ENCODE measurements at places on chromosomes 3 and 15.

GRCh38 chr3:127265581-127265981, 22.3 kb downstream of the PRR20G start:
- no peak for DNase-seq

DNA sequence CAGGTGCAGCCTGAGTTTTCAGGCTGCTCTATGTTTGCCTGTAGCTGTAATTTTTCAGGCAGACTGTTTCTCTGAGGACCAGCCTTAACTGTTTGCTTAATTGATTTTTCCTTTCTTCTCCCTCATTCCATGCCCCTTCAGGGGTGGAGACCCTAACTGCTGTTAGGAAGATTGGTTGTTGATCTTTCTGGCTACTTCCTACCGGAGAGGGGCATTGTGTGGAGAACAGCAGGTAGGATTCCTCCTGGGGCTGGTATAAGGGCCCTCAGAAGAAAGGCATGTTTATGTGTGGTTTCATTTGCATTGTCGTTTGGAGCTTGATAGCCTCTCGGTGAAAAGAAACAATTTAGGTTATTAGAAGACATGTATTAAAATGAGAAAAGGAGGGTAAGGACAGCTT, 56.9 kb upstream of the GOLGA6L2 start:
- DNase-seq: no peak

GRCh38 chr15:38685686-38686339, 121.2 kb upstream of the RASGRP1 start:
- DNase-seq: no peak

GRCh38 chr3:186640473-186640818, 247 bp downstream of the FETUB start:
- DNase-seq: no peak

DNA sequence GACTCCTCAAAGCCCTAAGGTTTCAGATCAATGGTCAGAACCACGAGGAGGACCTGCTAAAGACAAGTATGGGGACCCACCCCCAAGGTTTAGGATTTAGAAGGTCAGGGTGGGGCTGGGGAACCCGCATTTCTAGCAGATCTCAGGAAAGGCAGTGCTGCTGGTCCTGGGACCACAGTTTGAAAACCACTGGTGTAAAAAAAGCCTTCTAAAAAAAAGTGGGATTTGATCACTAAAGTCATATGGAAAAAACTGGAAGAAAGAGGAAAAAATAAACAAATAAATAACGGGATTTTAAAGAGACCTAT, 832 bp downstream of the SLC41A3 start:
- DNase-seq: no peak

DNA sequence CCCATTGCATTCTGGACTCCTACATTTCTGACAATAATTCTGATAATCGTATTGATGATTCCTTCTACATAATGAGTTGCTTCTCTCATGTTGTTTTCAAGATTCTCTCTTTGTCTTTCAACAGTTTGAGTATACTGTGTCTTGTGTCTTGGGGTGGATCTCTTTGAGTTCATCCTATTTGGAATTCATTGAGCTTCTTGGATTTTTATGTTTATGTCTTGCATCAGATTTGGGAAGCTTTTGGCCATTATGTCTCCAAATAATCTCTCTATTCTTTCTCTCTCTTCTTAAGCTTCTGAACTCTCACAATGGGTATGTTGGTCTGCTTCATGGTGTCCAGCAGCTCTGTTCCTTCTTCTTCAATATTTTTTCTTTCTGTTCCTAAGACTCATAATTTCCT, 592.2 kb downstream of the FHIT start:
- DNase-seq: no peak

DNA sequence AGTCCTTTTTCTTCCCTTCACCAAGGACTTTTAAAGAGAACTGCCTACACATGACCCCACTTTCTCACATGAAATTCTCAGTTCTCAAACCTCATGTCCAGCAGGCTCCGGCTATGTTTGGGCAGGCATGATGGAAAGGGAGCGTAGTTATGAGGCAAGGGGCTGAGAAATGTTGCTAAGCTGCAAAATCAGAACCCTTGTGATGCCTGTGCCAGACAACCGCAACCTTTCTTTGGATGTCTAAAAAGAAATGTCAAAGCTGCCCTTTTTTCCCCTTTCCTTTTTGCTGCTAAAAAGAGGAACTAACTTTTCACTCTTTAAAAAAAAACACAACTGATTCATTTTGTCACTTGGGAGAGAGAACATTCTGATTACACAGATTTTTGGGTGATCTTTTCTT, 19.2 kb downstream of the GNB4 start:
- DNase-seq: no peak

DNA sequence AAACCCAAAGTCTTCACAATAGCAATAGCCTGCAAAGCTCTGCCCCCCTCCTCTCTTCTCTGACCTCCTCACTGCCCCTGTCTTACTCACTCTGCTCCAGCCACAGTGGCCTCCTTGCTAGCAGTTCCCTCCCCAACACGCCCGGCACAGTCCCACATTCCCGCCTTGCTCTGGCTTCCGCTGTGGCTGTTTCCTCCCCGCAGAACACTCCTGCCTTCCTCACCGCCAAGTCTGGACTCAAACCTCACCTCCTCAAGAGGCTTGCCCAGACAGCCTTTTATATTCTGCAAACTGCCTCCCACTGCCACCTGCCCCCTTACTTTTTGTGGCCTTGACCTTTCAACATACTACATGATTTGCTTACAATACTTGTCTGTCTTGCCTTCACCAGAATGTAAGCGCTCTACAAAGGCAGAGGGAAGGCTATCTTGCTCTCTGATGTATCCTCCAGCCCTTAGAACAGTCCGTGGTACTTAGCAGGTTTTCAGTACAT, 406 bp upstream of the MPI start:
- DNase-seq: no peak

DNA sequence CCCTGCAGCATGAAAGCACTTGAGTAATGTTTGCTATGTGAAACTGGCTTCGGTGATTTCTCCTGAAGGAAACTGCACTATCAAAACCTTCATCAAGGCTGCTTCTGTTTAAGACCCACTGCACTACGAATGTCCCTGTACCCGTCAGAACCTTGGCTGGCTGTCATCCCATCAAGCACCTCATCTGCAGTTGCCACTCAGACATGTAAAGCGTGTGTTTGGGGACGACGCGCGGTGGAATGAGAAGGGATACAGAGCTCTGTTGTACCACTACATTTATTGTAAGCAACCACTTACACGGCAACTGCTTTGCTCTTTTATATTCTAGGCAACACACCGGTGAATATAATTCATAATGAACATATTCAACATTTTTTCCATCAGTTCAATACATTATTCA, 147.6 kb downstream of the TIGIT start:
- no peak for DNase-seq

GRCh38 chr3:33989229-33989628, 190.8 kb downstream of the PDCD6IP start:
- no peak for DNase-seq

DNA sequence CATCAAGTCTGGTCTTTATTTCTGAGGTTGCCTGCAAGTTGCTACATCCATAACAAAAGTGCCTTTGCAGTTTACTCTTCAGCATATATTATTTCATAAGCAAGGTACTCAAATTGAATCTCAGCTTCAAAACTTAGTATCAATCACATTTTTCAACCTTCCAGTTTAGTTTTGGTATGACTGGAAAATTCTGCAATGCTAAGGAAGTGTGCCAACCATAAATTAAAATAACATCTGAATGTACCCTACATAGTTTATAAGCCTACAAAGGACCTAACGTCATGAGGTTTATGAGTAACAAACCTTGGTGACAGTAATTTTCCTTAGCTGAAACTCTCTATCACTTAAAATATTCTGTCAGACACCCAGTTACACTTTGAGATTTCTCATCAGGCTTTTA, 62.8 kb downstream of the THBS1 start:
- DNase-seq: no peak

GRCh38 chr3:53144862-53145712, 14.9 kb upstream of the RFT1 start:
- DNase-seq: no peak

DNA sequence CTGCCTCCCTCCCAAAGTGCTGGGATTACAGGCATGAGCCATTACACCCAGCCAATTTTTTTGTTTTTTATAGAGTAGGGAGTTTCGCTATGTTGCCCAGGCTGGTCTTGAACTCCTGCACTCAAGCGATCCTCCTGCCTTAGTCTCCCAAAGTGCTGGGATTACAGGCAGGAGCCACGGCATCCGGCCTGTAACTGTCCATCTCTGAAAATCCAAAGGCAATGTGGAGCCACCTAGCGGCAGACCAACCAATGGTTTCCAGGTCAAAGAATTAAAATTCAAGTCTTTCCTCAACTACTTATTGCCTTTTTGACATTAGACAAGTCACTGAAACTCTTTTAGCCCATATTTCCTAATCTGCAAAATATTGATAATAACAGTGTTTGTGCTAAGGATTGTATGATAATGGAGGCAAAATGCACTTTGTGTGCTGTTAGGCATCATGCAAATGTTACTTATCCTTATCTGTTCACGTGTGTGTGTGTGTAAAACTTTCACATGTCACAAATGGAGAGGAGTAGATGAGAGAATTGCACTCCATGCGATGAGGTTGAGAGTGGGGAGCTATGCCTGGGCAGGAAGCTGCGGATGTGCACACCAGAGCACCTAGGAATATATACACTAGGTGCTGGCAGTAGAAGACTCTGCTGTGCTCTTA, 48.7 kb downstream of the COL8A1 start:
- DNase-seq: no peak

GRCh38 chr15:82624008-82624407, 23.2 kb downstream of the CPEB1 start:
- DNase-seq: no peak

DNA sequence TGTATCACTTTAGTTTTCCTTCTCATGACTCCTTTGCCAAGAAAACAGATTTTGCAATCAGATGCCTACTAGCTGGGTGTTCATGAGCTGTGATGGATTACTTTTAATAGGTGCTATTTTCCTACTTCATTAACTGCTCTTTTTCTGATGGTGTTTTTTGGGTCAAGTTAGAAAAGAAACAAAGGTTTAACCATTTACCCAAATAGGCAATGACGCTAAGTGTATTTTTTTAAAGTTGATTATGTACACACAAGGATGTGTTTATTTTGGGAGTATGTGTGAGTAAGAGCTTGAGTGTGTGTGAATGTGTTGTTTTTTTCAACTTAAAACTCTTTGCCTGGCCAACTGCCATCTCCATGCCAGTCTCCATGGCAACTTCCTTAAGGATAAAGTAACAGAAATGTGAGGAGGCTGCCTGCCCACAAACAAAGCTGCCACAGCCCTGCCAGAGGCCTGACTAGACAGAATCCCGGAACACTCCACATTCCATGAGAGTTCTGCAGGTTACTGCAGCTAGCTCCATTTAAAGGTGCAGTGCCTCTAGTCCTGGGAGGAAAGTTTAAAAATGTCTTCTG, 215.6 kb upstream of the RBMS3 start:
- no peak for DNase-seq

DNA sequence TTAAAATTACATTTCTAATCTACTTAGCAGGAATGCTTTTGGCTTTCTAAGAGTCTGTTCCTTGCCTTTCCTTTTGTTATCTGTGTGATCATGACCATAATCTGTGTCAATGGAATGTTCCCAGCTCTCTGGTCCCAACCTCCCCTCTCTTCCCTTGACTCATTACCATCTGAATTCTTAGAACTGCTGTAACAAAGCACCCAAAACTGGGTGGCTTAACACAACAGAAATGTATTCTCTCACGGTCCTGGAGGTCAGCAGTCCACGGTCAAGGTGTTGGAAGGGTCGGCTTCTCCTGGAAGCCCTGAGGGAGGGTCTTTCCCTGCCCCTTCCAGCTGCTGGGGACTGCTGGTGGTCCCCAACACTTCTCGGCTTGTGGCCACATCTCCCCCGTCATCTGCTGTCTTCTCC, 81.1 kb downstream of the LRRK1 start:
- DNase-seq: no peak

GRCh38 chr3:55144015-55144673, 216.3 kb upstream of the LRTM1 start:
- no peak for DNase-seq

DNA sequence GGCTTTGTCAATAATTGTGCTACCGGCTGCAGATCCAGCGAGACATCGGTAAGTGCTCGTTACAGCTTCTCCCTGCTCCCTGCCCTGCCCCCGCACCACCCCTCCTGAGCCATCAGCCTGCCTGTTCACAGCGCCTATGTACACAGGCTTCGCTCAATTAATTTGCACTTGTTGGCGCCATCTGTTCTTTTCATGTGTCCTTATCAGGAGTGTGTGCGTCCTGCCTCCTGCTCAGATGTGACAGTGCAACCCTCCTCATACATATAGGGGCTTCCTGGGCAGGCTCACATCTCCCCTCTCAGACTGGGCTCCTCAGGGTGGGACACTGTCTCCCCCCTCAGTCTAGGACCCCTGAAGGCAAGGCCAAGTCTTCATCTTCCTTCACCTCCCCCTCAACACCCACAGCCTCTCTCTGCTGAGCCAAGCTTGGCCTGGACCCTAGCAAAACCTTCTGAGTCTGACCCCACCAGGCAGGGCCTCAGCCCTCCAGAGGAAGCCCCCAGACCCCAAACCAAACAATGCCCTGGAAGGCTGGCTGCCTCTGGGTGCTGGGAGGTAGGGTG, 54.9 kb downstream of the CYP11A1 start:
- DNase-seq: no peak

- no peak for DNase-seq
Observed at GRCh38 chr15:42182961-42183360, 25.1 kb downstream of the VPS39 start.

GRCh38 chr3:94935738-94936580, 873.1 kb downstream of the NSUN3 start:
- no peak for DNase-seq

- DNase-seq: no peak
Observed at GRCh38 chr3:34132069-34132692, 333.8 kb downstream of the PDCD6IP start.

DNA sequence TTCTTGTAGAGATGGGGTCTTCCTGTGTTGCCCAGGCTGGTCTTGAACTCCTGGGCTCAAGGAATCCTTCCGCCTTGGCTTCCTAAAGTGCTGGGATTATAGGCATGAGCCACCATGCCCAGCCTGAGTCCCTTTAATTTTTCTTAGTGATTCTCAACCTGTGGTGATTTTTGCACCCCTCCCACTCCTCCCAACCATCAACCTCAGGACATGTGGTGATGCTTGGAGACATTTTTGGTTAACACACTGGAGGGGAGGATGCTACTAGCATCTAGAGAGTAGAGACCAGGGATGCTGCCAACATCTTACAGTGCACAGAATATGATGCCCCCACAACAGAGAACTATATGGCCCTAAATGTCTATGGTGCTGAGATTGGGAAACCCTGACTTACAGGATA, 83.0 kb upstream of the LMOD3 start:
- no peak for DNase-seq

GRCh38 chr3:152121270-152121636, 147.5 kb upstream of the MBNL1 start:
- no peak for DNase-seq

GRCh38 chr3:20450611-20451010, 264.6 kb upstream of the SGO1 start:
- DNase-seq: no peak

- no peak for DNase-seq
Observed at GRCh38 chr3:123085293-123085931, 18.6 kb downstream of the PDIA5 start.

DNA sequence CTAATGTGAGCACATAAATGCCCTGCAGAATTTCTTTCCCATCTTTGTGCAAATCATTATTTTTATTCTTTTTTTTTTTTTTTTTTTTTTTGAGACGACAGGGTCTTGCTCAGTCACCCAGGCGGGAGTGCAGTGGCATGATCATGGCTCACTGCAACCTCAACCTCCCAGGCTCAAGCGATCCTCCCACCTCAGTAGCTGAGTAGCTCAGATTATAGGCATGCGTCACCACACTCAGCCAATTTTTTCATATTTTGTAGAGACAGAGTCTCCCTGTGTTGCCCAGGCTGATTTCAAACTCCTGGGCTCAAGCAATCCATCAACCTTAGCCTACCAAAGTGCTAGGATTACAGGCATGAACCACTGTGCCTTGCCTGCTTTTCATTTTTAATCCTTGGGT, 22.9 kb downstream of the DAG1 start:
- DNase-seq: no peak
